NCI-H1048 (cell line): ENCODE measurements at places on chromosomes 4 and X.

GRCh38 chrX:9598344-9598743 is 133.5 kb downstream of the TBL1X start:
- DNase-seq = no peak

- DNase-seq = no peak
Observed at GRCh38 chr4:187103351-187103750, 379.7 kb upstream of the FAT1 start.

DNA sequence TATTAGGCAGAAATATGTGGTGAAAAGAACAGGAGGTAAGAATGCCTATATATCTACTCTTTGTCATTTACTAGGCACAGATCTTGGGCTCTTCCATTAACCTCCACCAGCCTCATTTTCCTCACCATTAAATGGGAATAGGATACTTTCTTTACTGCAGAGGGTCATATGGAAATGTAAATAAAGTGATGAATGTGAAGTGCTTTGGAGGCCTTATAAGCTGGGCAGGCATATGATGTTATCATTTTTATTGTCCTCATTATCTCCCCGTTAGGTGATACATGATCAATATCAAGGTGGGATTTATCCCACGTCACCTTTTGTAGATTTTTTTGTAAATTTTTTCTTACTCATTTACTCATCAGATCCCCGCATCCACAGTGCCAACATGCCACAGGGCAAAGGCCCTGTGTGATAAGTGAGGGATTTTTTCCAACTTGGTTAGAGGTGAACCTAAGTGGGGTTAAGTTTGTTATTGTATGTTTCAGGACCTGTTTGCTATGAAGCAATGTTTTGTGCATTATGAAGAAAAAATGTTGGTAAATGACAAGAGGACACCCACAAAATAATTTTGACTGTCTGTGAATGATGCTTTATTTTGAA is 107.8 kb downstream of the SLC4A4 start:
- DNase-seq = no peak

- DNase-seq = no peak
Observed at GRCh38 chr4:57374866-57375595, 264.8 kb upstream of the IGFBP7 start.

DNA sequence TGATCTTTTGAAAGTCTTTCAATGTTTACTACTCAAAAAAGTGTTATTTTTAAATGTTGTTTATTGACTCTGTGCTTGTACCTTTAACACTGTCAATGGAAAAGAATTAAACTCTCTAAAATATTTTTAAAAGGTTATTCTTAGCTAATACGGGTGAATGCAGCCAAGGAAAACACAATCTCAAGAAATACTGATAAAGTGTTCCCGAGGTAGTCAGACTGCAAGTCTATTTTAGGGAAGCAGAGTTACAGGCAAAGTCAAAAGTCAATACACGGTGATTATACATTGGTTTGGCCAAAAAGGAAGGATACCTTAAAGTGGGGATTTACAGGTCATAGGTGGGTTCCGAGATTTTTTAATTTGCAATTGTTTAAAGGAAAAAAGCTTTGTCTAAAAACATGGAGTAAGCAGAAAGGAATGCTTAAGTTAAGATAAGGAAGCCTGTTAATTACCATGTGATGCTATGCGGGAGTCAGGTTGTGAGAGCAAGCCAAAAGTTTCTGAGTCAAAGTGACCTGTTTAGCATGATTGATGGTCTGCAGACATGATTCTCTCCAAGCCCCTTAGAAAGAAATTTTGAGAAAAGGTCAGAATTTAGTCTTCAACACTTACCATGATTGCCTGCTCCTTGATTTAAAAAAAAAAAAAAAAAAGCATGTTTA is 288.4 kb downstream of the KLHL4 start:
- DNase-seq = no peak

DNA sequence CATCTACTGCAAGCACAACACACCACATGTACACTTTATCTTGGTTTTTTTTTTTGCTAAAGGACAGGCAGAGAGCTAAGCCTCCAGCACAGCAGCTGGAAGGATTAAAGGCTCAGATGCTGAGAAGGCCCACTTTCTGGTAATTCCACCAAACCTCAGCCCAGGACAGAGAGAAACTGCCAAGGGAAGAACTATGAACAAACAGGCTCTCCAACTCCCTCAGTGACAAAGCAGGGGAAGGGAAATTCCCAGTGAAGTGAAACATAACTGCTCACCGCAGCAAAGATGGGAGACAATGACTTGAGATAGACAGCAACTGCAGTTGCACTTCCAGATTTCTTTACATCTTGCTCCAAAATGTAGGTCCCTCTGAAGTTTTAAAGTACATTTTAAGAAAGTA is 4.8 kb downstream of the PROM1 start:
- no peak for DNase-seq

DNA sequence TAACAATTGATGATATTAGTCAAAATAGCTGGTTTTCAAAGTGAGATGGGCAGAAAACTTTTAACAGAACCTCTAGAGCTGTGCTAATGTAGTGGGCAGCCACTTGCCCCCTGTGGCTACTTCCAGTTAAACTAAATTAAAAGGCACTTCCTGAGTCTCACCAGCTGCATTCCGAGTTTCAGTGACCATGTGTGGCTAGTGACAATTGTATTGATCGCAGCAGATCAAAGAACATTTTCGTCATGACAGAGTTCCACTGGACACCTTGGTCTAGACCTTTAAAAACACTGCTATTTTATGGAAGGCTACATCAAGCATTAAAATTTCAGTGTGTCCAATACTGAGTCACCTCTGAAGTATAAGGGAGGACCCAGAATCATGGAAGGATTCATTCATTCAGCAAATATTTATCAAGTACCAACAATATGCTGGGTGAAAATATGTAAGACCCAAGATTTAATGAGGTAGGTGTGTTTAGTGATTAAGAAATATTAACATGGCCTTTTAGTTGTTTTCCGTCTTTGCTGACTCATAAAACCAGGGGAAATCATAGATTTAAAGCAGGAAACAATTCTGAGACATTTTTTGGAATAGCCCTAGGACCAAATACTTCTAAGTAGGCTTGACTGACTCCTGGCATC is 5.1 kb upstream of the FAT1 start:
- no peak for DNase-seq

DNA sequence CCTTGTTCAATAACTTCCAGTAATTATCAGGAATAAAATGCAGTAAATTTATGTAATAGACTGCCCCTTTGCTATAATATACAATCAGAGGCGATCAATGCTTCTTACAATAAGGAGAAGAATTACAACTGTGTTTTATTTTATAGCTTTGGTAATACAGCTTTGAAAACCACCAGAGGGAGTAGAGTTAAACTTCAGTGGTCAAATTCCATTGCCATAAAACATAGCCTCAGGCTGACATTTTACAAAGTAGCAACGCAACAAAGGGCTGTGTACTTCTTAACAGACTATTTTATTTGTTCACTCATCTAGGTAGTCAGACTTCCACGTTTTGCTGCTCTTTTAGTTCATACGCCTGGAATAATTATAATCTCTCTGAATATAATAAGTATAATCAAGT is 58.5 kb downstream of the TEX13C start:
- DNase-seq = peak; percentile 4

- DNase-seq = no peak
Observed at GRCh38 chr4:182828360-182829025, 88.7 kb downstream of the DCTD start.
